ENCODE measurements at places on chromosomes 11 and 22.
A peak's percentile ranks its signal among the peaks of the same experiment; 100 is the strongest.

DNA sequence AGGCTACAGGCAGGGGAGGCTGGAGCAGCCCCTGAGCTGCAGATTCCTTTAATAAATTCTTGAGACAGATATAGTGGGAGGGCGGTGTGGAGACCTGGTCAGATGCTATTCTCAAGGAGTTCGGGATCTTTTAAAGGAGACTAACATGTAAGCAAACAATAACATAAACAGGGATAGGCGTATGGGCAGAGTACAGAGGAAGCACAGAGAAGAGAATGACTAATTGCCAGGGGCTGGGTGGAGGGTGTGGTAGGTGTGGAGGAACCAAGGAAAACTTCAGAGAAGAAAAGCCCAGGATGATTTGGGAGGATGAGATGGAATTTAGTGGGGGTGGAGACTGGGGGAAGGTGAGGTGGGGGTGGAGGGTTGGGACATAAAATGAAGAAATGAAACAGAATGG is 9.7 kb upstream of the HEPHL1 start:
- no peak for DNase-seq

DNA sequence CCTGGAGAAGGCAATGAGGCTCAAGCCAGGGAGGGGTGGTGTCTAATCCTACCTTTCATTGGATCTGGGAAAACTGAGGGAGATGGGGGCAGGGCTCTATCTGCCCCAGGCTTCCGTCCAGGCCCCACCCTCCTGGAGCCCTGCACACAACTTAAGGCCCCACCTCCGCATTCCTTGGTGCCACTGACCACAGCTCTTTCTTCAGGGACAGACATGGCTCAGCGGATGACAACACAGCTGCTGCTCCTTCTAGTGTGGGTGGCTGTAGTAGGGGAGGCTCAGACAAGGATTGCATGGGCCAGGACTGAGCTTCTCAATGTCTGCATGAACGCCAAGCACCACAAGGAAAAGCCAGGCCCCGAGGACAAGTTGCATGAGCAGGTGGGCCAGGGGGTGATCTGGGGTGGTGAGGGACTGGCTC is at the start of gene FOLR1:
FOLR1 (plus strand) TSS at position 180 of the 421 bp plus-strand sequence; CDS start at position 214, 34 bp downstream.
- DNase-seq: no peak

DNA sequence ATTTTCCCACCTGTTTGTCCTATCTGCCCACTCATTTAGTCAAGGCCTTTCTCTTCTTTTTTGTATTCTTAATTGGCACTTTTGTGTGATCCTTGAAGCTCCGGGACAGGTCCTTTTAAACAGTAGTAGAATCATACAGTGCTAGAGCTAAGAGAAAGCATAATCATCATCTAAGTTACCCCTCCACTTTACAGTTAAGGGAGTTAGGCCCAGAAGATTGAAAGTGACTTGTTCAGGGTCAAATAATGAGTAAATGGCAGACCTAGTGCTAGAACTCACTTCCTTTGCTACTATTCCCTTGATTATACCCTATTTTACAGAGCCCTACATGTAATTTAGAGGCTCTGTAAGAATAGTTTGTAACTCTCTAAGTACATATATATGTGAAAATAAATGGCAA is 2.5 kb downstream of the USP47 start:
- no peak for DNase-seq

DNA sequence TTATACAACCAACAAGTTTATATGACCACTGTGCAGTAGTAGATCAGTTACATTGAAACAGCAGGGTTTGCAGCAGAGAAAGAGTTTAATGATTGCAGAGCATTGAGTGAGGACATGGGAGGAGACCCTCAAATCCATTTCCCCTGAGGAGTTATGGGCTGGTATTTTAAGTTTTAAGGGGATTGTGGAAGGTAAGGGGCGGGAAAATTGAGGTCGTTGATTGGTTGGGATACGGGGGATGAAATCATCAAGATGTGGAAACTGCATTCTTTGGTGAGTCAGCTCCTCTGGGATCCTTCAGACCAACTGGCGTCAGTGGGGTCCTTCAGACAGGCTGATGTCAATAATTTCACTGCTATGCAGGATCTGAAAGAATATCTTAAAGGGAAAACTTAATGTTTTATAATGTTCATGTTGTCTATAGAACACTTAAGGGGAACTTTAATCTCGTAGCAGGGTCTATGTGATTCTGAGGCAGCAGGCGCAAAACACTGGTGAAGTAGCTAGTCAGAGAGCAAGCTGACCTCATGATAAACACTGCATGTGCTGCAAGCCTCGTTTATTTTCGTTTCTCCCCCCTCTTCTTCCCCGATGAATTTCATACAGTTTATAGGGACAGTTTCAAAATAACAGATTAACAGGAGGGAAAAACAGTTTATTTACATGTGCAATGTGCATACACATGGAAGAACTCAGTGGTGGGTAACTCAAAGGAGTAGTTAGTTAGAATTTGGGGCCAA is 17.4 kb upstream of the BACE1-AS start:
- DNase-seq: no peak

- peak; percentile 94 for DNase-seq
These were observed at the start of gene MED15 for GRCh38 chr22:20507253-20508066. TSS of gene MED15 (plus strand) at chr22:20507610. CDS start at chr22:20507679, 69 bp downstream.

Measured in lung microvascular endothelial cell (primary cell).